ENCODE measurements at places on chromosomes 12 and 14.

GRCh38 chr12:14010989-14011388 is 29.6 kb upstream of the GRIN2B start:
- DNase-seq: no peak

- no peak for DNase-seq
Measured at GRCh38 chr14:69038455-69039287, 59.6 kb upstream of the ACTN1 start.

DNA sequence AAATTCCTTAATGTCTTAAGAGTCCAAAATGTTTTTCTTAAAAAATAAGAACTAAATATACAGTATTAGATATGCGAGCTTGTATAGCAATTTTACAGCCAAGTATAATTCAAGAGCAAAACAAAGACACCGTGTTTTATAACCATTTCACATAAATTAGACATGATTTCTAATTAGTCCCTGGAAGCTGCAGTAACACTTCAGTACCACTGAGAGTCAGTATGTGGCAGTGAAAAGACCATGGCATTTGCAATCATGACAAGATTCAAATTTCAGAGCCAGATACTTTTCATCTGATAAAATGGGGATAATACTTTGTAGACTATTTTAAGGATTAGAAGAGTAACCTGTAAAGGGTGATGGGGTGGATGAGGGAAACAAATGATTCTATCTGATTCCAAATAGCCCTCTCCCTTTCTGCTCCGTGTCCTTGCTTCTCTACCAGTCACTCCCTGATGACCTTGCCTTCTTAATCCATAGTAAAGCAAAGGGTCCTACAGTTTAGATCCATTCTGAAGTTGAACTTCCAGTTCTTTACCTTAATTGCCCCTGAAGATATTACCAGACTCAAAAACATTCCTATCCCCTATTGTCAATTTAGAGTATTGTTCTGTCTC is 145.4 kb upstream of the ABCD2 start:
- DNase-seq: peak; percentile 1

DNA sequence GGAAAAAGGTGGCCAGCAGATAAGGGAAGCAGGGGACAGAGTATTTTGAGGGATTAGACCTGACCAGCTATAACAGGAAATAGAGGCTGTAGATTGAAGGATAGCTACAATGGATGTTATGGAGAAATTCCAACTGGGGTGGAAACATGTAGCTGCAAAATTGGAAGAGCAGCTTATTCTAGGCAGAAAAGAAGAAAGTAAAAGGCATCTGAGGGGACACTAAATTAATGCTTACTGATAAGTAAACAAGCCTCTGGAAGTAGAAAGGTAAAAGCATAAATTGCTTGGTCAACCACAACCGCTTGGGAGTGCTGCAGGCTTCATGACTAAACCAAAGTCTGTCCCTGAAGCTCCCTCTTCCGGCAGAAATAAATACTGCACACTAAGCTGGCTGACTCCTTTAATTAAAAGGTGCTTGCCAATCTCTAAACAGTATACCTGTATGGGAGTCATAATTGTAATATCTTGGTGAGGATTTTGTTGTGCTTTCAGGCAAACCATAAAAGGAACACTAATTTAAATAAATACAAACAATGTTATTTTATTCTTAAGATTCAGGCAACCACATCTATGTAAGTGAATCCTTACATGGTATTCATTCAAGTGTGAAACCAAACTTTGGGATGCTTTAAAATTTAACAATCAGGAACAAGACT is 7.7 kb downstream of the UBC start:
- peak; percentile 85 for DNase-seq

DNA sequence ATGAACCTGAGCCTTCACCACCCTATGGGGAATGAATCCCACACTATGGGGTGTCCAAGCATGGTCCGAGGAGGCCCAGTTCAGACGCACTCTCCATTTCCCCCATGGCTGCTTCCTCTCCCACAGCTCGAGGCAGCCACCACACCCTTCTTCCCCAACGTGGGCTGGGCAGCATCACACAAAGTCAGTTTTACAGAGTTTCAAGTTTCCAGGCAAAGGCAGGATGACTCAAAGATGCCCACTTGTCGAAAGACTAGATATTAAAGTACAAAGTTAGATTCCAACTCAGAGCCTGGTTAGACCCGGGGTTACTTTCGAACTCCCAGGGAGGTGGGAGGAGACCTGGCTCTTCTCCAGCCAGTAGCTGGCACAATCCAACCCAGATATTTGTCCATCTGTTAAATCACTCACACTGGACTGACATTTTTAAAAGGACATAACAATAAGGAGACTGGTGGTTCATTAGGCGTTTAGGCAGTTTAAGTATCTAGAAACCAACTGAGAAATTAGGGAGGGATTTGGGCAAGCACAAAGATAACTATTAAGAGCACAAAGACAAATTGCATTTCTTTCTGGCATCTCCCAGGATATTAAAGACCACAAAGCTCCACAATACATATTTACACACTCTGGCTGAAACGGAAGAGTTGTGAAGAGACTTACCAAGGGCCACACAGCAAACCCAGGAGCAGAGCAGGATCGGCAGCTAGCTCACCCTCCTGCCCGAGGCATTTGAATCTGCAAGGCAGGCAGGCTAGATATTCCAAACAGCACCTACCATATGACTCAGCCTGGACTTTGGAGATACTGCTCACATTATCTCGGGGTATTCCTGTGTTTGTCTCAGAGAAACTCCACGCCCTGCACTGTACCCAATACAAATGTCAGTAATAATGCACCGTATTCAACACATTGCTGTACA is 34.8 kb downstream of the TMCC3 start:
- DNase-seq: no peak

- no peak for DNase-seq
Measured at GRCh38 chr12:112161711-112162110, 36.4 kb downstream of the TRAFD1 start.

All from central memory CD4-positive, alpha-beta T cell (primary cell).